ENCODE measurements at places on chromosomes 7 and 10. TPM values are rescaled to one million over a fixed set of nuclear protein-coding genes. Genes with fewer than 3 reads are reported as not detected.

DNA sequence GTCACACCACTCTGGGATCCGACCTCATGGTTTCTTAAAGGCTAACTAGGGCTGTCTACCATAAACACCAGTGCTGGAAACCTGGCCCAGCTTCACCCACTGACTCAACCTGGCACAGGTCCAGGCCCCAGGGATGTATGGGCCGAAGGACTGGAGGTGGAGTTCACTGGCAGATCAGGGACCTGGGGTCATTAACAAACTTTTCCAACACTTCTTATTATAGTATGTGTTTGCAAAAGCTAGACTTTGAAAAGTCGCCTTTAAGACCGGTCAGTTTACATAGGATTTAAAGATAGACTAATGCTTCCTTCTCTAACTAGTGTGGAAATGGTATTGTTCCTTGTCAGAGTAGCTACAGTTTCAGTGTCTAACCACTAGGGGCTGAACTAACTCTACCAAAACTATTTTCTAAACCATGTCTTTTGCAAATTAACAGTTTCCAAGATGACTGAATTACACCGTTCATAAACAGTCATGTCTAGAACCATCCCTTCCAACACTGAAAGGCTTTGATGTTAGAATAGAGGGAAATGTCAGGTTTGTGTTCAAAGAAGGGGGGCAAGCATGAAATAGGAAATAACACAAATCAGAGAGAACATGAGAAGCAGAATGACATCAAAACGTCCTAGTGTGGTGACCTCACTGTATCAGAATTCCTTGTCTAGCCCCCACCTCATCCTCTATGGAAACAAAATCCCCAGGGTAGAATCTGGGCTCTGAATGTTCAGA lies 29.7 kb downstream of the STN1 start:
- peak overlapping the region; percentile 72 for H3K27ac ChIP-seq
- no peaks in the 10 kb centered on the region for H3K36me3 ChIP-seq
- H3K27me3 ChIP-seq, result no peaks in the 10 kb centered on the region
- no peaks in the 10 kb centered on the region for H3K4me1 ChIP-seq
- peak; percentile 41 for DNase-seq

DNA sequence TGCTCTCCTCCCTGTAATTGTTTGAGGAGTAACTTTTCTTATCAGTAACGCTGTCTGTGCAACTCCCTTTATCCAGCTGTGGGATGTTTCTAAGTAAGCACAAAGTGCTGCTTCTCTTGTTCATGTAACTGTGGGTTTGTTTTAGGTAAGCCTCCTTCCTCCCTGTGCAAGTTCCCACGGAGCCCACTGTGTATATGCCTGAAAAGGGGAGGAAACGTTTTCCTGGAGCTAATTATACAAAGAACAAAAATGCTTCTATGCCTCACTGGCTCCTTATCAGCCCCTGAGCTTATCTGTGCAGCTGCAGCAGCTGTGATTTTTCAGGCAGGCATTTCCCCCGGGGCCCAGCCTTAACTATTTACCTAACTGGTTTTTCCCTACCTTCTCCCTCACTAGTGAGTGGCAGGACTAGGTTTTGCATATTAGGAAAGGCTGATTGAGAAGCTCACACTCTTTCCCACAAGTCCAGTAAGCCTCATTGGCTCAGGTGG lies 593.4 kb upstream of the GHITM start:
- no peaks in the 10 kb centered on the region for H3K27me3 ChIP-seq
- no peaks in the 10 kb centered on the region for H3K4me1 ChIP-seq
- no peak overlapping the region for H3K4me3 ChIP-seq
- no peaks in the 10 kb centered on the region for H3K36me3 ChIP-seq

The TMEM273 gene
- 18.6 TPM for total RNA-seq

The RASSF4 gene
- total RNA-seq, result 181 TPM

The HGF gene
- total RNA-seq, result 6.6 TPM

DNA sequence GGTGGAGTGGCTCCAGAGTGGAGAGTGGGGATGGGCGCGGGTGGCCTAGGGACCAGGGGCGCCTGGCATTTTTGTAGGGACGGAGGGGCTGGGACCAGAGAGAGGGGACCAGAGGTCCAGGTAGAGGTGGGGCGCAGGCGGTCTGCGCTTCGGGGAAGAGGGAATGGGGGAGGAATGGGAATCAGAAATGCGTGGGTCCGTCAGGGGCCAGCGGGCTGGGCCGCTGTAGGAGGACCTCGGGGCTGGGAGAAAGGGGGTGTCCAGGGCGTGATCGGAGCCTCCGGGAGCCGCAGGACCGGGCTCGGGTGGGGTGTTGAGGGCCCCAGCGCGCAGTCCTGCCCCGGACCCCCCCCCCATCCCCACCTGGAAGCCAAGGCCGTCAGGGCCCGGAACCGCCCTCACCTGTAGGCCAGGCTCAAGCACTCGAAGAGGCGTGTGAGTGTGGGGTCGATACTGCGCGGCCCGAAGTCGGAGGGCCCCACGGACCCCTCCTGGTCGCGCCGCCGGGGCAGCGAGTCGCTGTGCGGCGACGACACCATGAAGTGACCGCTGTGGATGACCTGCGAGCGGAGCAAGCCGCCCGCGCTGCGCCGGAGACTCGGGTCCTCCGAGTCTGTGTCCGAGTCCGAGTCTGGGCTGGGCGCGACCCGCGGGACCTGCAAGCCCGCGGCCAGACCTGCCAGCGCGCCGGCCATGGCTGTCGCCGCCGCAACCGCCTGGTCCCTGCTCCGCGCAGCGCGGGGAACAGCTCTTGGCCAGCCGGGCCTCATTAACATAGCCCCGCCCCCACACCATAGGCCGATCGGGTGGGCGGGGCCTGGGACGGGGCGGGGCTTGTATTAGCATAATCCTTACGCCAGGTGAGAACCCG lies at the start of gene MLXIPL:
MLXIPL (minus strand) TSS at position 725 of the 871 bp plus-strand sequence; CDS start at position 695, 30 bp downstream.
- H3K4me3 ChIP-seq, result peak within 1 kb of the TSS; percentile 46
- H3K27ac ChIP-seq, result no peak within 1 kb of the TSS
- no peaks in the 10 kb centered on the region for H3K4me1 ChIP-seq
- peak; percentile 24 for DNase-seq
- H3K27me3 ChIP-seq, result no peaks in the 10 kb centered on the region

The CRYGN gene
- total RNA-seq, result 1.5 TPM

- DNase-seq, result no peak
- H3K36me3 ChIP-seq, result no peaks in the 10 kb centered on the region
- H3K4me1 ChIP-seq, result no peaks in the 10 kb centered on the region
- no peak overlapping the region for H3K4me3 ChIP-seq
- no peaks in the 10 kb centered on the region for H3K27me3 ChIP-seq
Observed at GRCh38 chr10:27890971-27891370, 107.9 kb downstream of the ODAD2 start.

The TEX47 gene
- not detected for total RNA-seq

The EIF5AL1 gene
- total RNA-seq, result not detected

- H3K27ac ChIP-seq, result no peak overlapping the region
- no peak for DNase-seq
- no peak overlapping the region for H3K4me3 ChIP-seq
- no peaks in the 10 kb centered on the region for H3K4me1 ChIP-seq
- H3K36me3 ChIP-seq, result no peaks in the 10 kb centered on the region
Observed at GRCh38 chr7:95808396-95808795, 36.0 kb downstream of the DYNC1I1 start.

- H3K4me1 ChIP-seq, result no peaks in the 10 kb centered on the region
- H3K27me3 ChIP-seq, result no peaks in the 10 kb centered on the region
- H3K36me3 ChIP-seq, result no peaks in the 10 kb centered on the region
- no peak overlapping the region for H3K4me3 ChIP-seq
Observed at GRCh38 chr10:15605740-15606369, 113.9 kb downstream of the ITGA8 start.

DNA sequence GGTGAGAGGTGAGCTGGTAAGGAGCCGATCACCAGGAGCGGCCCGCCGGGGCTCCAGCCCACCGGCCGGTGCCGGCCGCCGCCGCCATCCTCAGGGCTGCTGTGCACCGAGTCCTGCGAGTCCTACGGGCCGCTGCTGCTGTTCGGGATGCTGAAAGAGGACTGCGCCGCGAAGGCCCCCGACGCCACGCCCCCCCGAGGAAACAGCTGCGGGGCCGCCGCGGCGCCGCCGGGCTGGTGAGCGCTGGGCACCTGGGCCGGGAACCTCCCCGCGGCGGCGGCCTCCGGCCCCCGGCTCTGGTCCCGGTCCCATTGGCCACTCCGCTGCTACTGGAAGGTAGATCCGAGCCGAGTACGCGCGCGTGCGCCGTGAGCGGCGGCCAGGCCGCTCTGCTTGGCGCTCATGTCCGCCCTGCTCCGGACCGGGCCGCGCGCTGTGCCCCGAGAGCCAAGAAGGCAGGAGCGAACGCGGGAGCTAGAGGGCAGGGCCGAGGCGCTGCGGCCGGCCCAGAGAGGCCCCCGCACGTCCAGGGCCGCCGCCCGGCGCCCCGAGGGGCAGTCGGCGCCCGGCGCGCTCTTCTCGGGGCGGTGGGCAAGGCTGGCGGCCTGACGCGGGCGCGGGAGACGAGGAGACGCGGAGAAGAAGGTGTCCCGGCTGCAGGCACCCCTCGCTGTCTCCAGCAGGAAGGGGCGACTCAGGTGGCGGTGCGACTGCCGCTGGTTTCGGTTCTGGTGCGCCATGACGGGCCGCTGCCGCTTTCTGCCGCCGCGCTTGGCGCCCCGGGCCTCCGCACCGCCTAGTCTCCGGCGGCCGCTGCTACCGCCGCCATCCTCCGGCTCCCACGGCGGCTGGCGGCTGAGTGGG lies 121.3 kb upstream of the WIPF3 start:
- peak; percentile 25 for DNase-seq
- H3K27me3 ChIP-seq, result no peaks in the 10 kb centered on the region
- no peaks in the 10 kb centered on the region for H3K36me3 ChIP-seq
- H3K4me3 ChIP-seq, result peak overlapping the region; percentile 91

DNA sequence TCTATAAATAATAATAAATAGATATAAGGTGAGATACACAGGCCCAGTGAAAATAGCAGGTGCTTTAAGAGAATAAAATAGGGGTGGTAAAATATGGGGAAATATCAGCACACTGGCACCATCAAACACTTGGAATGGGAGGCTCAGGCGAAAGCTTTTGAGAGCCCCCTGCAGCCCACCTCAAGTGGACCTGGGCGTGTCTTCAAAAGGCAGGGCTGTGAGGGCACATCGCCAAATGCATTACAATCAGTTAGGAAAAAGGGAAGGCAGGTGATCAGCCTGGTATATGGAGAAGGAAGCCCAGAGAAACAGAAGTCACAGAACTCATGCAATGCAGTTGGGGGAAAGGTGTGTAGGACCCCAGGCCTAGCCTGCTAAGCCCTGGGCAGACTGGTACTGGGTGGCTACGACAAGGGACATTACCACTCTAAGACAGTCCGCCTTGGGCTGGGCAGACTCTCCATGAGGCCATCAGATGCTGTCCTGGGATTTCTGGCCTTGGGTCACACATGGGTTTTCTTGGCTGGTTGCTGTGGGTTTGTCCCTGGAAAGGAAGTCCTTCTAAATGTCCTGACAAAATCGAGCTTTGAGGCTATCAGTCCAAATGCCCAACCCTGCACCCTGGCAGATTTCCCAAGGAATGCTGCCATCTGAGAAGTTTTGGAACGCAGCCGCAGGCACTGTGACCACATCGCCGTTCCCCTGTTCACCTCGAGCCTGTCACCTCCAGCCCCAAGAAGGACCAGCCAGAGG lies 330.6 kb downstream of the GRID1 start:
- no peaks in the 10 kb centered on the region for H3K36me3 ChIP-seq
- no peak overlapping the region for H3K4me3 ChIP-seq
- no peaks in the 10 kb centered on the region for H3K4me1 ChIP-seq
- no peaks in the 10 kb centered on the region for H3K27me3 ChIP-seq
- no peak overlapping the region for H3K27ac ChIP-seq

DNA sequence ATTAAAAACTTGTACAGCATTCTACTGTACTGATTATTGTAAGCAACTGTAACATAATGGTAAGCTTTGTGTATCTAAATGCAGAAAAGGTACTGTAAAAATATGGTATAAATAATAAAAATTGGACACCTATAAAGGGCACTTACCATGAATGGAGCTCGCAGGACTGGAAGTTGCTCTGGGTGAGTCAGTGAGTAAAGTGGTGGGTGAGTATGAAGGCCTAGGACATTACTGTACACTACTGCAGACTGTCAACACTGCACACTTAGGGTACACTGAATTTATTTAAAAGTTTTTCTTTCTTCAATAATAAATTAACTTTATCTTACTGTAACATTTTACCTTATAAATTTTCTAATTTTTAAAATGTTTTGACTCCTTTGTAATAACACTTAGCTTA lies 118.6 kb upstream of the ASAH2 start:
- no peak for DNase-seq
- H3K27ac ChIP-seq, result no peak overlapping the region
- no peaks in the 10 kb centered on the region for H3K27me3 ChIP-seq

The CDK6 gene
- 30.2 TPM for total RNA-seq

Measured in tibial nerve (tissue), 4 donors.